ENCODE measurements at places on chromosomes 12 and 14.

- DNase-seq = peak; percentile 92
Measured at GRCh38 chr14:100822532-100823296, 3.2 kb upstream of the MEG3 start.

DNA sequence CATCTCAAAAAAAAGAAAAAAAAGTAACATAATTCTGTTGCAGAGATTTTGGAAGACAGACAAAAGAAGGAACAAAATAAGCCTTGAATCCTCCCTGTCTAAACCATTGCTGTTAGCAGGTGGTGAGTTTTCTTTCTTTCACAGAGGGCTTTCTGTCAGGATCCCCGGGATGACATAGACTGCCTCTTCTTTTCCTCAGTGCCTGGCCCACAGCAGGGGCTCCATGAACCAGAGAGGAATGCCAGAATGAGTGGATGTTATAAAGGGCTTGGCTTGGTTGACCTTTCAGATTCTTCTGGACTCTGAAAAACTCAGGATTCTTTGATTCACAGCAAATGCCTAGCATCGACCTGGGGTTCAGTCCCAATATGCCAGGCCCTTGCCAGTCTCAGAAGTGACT lies 45.8 kb upstream of the CORO1C start:
- DNase-seq = no peak

DNA sequence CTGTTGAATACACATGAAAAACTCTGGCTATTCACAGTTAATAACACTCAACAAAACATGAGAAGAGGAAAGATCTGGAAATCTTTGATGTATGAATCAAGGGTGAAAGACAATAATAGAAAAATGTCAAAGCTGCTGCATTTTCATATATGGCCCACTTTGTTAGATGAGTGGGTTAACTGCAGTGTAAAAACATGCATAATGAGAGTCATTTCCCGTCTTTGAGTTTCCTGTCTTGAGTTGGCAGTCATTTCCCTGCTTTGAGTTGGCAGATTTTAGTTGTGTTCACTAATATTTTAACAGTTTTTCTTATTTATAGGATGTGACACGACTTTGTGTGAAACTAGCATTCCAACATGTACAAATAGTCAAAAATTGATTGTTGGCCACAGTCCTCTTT lies 87.9 kb upstream of the PTPRQ start:
- peak; percentile 30 for DNase-seq

DNA sequence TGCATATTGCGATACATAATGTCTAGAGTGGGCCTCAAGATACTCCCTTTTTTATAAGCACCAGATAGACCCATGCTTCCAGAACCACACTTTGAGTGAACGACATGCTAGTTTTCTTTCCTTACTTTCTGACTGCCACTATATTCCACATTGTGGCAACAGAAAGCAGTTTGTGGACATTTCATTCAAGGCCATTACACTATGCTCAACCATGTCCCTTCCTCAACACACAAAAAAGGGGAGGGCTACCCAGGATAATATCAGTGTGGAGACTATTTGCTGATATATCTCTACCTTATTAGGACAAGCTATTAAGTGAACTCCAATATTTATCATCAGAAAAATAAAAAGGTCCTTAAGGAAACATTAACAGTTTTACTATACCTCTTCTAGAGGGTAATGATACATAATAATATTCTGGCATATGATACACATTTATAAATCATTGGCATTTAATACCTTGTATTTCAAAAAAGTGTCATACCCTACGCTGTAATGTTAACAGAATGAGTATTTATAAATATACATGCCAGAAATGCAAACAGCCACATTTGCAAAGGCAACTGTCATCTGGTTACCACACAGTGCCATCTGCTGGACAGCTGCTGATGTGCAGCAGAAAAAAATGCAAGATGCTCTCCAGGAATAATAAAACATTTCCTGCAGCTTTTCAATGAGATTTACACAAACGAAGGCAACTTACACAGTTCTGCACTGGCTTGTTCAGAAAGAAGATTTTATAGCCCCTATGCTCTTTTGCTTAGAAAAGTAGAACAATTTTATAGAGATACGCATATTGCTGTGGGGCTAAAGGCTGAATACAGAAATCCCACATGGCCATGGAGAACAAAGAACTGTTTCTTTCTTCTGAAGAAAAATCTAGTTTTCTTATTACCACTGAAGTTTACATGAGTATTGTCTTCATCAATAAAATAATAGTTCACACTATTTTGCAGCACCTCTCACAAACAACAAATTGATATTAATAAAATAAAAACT lies 182.2 kb upstream of the GRIP1 start:
- DNase-seq = peak; percentile 76

DNA sequence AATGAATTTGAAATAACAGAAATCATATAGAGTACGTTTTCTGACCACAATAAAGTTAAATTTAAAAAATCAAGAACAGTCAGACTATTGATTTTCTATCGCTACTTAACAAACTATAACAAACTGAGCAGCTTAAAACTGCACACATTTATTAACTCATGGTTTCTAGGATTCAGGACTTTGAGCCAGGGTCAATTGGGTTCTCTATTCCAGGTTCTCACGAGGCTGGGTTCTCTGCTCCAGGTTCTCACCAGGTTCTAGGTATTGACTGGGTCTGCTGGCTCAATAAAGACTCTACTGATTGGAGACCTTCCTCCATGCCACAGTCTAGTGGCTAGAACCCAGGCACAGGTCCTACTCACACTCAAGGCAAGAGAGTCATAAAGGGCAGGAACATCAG lies 22.8 kb downstream of the ABCC9 start:
- no peak for DNase-seq

DNA sequence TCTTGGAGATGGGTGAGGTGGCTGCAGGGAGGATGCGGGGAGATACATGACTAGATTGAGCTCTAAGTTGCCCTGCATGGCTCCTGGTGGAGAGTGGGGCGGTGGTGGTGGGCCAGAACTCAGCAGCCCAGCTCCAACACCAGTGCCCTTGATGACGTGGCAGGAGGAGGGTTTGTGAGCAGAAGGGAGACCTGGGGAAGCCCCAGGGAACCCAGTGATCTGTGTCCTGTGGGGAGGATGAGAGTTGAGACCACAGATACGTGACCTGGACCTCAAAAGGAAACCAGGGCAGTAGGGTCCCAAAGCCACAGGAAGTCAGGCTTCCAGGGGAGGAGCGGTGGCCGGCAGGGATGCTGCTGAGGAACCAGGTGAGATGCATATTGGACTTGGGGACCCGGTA lies 989.1 kb upstream of the TMEM132C start:
- no peak for DNase-seq

DNA sequence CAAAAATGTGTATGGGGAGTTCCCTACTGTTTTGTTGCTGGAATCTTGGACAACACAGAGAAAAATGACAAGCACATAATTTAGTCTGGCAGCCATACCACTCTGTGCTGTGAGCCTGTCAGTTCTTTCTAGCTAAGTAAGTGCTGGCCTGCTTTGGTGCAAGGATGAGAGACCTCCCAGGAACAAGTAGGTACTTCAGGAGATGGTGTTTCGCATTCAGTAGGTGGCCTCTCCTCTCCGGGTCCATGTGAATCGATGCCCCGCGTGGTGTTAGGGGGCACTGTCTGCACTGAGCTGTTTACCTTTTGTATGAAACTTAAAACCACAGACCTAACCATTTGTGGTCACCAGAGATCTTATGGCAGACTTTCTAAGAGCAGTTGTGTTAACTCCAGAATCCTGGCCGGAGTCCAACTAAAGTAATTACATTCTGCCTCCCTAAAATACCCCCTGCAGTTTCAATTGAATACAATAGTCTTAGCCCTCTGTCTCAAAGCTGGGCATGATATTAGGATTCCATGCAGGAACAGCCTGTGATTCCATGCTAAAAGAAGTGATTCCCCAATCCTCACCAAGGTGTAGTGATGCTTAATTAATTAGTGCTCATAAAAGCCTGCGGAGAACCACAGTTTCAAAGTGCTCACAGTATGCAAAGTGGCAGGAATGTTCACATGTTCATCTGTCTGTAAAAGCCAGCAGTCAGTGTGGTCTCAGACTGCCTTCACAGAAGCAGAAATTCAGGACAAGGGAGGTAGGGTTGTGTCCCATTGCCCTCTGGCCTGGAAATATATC lies 64.2 kb downstream of the LLPH start:
- no peak for DNase-seq

DNA sequence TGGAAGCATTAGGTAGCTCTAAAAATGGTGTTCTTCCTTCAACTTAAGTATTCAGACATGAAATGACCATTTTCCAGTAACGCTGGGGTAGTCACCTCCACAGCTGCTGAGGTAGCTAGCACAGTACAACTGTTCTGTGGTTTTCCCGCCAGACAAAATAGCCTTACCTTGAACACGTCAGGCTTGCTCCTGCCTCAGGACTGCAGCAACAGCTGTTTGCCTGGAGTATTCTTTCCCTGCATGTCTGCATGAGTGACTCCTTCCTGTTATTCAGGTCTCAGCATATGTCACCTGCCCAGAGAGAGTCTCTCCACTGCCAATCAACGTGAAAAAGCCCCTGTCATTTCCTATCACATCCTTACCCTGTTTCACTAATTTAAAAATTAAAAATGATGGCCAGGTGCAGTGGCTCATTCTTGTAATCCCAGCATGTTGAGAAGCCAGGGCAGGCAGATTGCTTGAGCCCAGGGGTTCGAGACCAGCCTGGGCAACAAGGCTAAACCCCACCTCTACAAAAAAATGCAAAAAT lies 37.9 kb downstream of the WDR89 start:
- DNase-seq = no peak

GRCh38 chr12:97560786-97561618 lies 98.4 kb downstream of the RMST start:
- no peak for DNase-seq
